Bladder microvascular endothelial cell (primary cell): ENCODE measurements at places on chromosomes 16 and 17. TPM values are rescaled to one million over a fixed set of nuclear protein-coding genes. Genes with fewer than 3 reads are reported as not detected.

The CD7 gene
- total RNA-seq, result not detected in 2 replicates

The FOXC2 gene
- 0.16 and 2.0 TPM in 2 replicates for total RNA-seq

The KRTAP1-4 gene
- total RNA-seq, result not detected in 2 replicates

The EMP2 gene
- 25.9 and 37.4 TPM in 2 replicates for total RNA-seq

The SLC2A4 gene
- 0.57 TPM in 1 of 2 replicates, not detected in the other for total RNA-seq

The ELMO3 gene
- total RNA-seq, result 1.3 and 1.4 TPM in 2 replicates

The COPRS gene
- 38.2 and 45.7 TPM in 2 replicates for total RNA-seq

The TEKT3 gene
- total RNA-seq, result not detected in 2 replicates

The NPIPA3 gene
- total RNA-seq, result 0.16 and 1.3 TPM in 2 replicates

The ITGB4 gene
- 8.6 and 22.9 TPM in 2 replicates for total RNA-seq

The CCDC78 gene
- 1.2 TPM in 1 of 2 replicates, not detected in the other for total RNA-seq

The CD68 gene
- total RNA-seq, result 0.65 and 1.1 TPM in 2 replicates

The TERB1 gene
- 0.06 and 0.16 TPM in 2 replicates for total RNA-seq

The MFAP4 gene
- total RNA-seq, result not detected in 2 replicates

The WBP2 gene
- total RNA-seq, result 13.8 and 44.6 TPM in 2 replicates

The ERN1 gene
- 7.0 and 17.6 TPM in 2 replicates for total RNA-seq

The KCNJ18 gene
- total RNA-seq, result not detected in 2 replicates

The TLCD2 gene
- total RNA-seq, result 1.3 and 1.4 TPM in 2 replicates

The FZD2 gene
- total RNA-seq, result 0.16 and 0.88 TPM in 2 replicates

The KRT31 gene
- not detected in 2 replicates for total RNA-seq

The KRTAP4-8 gene
- total RNA-seq, result not detected in 2 replicates

The HIC1 gene
- total RNA-seq, result 18.5 and 25.5 TPM in 2 replicates

The LCAT gene
- 3.4 and 11.4 TPM in 2 replicates for total RNA-seq

The HOXB9 gene
- 0.49 and 0.57 TPM in 2 replicates for total RNA-seq

The KRTAP1-5 gene
- not detected in 2 replicates for total RNA-seq

The TBX6 gene
- 0.16 and 0.19 TPM in 2 replicates for total RNA-seq

The KRTAP1-3 gene
- not detected in 2 replicates for total RNA-seq

The PLXDC1 gene
- 0.06 and 0.16 TPM in 2 replicates for total RNA-seq

The ATP2A3 gene
- total RNA-seq, result 0.06 and 0.16 TPM in 2 replicates

The NPEPPS gene
- 60.5 and 204 TPM in 2 replicates for total RNA-seq

The GNG13 gene
- not detected in 2 replicates for total RNA-seq

The SPIRE2 gene
- total RNA-seq, result 0.97 and 4.8 TPM in 2 replicates

The TEFM gene
- total RNA-seq, result 6.2 and 10.2 TPM in 2 replicates

The VASN gene
- total RNA-seq, result 0.65 and 2.6 TPM in 2 replicates

The COPZ2 gene
- total RNA-seq, result 9.1 and 11.0 TPM in 2 replicates

The EARS2 gene
- 10.0 and 36.1 TPM in 2 replicates for total RNA-seq

The PRSS53 gene
- 0.81 and 1.6 TPM in 2 replicates for total RNA-seq
